GM04503 (cell line): ENCODE measurements at places on chromosomes 1 and 21.

DNA sequence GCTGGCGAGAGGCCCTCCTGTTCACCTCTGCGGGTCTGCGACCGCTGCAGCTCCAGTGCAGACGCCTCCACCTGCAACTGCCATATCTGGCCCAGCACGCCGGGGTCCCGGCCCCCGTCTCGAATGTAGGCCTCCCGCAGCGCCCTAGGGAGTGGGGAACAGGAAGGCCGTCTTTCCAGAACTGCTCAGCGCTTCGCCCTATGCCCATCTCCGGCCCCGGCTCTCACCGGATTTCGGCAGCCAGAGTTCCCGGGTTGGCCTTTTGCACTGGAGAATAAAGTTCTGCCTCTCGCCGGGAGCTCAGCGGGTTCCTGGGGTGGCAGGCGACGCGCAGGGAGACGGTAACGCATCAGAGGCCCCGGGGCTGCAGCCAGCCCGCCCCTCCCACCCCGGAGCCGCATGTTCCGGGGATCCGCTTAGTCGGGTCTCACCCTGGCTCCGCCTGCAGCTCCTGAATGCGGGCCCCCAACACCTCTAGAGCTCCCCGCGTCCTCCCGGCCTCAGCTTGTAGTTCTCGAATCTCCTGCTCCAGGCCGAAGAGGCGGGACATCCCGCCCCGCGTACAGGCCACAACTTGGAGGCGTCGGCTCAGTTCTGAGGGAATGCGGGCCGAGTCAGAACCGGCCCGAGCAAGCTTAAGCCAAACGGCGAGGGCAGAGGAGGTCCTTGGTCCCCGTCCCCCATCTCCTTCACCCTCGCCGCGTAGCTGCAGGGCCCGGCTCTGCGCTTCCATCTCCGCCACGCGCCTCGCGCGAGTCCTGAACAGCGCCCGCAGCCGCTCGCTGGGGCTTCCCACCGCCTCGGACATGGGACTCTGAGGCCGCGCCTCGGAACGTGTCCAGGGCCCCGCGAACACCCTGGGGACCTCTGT is 1.1 kb downstream of the CCDC17 start:
- DNase-seq, result no peak

DNA sequence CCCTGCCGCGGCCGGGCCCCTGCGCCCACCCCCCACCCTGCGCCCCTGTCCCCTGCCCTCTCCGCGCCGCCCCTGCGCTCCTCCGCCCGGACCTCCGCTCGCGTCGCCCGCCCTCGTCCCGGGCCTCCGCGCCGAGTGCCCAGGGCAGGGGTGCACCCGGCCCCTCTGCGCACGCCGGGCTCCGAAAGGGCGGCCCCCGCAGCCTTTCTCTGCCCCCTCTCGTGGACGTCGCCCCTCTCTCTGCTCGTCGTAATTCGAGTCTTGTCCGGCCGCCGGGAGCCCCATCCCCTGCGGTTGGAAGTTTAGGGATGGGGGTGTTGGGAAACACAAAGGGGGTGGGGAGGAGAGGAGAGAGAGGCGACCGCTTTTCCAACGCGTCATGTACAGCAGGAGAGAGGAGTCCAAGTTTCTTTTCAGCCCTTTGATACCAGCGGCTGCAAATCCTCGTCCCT is 407 bp downstream of the GALNT2 start:
- DNase-seq, result no peak

DNA sequence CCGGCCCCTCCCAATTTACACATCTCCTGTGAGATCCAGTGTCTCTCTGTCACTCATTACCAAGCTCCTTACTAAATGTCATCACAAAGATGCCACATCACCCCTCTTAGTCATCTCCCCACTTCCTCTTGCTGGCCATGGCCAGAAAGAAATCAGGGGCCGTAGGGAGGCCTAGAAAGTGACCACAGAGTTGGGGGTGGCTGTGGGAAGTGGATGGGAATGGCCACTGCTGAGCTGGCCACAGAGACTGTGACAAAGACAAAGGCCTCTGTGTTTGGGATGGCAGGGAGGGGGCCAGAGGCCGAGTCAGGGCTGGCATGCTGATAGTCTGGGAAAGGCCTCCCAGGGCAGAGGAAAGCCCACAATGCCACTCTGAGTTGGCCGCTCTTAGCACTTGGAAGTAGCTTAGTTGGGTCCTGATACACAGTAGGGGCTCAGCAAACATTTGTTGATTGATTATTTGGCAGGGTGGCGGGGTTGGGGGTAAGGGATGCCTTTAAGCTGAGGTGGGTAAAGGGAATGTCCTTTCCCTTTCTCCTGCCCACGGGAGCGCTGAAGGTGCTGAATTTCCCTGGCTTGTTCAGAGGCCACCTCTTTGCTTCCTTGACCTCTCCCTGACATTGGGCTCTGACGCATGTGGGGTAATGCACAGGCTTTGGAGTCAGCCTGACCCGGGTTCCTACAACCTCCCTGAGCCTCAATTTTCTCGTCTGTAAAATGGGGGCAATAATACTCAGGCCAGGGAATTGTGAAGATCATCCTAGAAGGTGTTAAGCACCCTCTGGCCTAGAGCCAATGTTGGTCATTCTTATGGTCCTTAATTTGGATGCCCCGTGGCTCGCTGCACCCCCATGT is 13.2 kb downstream of the NAV1 start:
- DNase-seq, result peak; percentile 87

- no peak for DNase-seq
Observed at GRCh38 chr1:35564037-35564883, 6.7 kb downstream of the NCDN start.

GRCh38 chr1:119007670-119008482 is 19.7 kb upstream of the TBX15 start:
- DNase-seq, result no peak

DNA sequence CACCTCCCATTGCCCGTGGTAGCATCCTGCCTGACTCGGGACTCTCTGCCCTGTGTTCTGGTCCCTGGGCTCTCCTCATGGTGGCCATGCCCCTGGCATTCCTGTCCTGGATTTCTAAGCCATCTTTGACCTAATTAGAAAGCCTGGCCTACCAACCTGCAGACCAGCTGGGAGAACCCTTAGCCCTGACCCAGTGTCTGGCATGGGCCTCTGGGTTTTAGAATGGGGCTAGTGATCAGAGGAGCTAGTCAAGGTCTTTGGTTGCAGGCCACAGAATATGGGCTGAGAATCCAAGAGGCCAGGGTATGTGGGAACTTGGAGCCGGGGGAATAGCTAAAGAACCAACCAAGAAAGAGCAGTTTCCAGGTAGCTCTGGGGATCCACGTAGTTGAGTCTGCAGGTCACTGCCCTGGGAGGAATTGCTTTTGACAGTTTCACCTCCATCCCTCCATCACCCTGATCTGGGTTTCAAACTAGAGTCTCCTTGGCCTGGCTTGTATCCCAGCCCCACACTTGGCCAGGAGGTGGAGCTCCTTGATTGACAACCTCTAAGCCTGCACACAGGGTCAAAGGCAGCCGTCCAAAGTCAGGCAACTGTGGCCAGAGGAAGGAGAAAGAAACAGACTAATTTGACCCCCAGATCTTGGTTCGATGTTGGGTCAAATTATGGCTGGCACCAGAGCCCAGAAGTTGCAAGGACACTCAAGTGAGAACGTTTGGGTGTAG is 54.7 kb upstream of the ABCG1 start:
- no peak for DNase-seq

- DNase-seq, result no peak
Observed at GRCh38 chr1:167720965-167721616, 691 bp upstream of the MPZL1 start.

GRCh38 chr1:117967477-117967876 is 37.9 kb downstream of the WDR3 start:
- peak; percentile 3 for DNase-seq

- no peak for DNase-seq
Observed at GRCh38 chr1:37478890-37479254, 4.5 kb downstream of the ZC3H12A start.

GRCh38 chr1:55214212-55214933 is 791 bp downstream of the USP24 start:
- no peak for DNase-seq

GRCh38 chr1:190679454-190679853 is 201.8 kb upstream of the BRINP3 start:
- DNase-seq, result no peak

GRCh38 chr1:167223144-167224103 is 2.7 kb downstream of the POU2F1 start:
- no peak for DNase-seq

DNA sequence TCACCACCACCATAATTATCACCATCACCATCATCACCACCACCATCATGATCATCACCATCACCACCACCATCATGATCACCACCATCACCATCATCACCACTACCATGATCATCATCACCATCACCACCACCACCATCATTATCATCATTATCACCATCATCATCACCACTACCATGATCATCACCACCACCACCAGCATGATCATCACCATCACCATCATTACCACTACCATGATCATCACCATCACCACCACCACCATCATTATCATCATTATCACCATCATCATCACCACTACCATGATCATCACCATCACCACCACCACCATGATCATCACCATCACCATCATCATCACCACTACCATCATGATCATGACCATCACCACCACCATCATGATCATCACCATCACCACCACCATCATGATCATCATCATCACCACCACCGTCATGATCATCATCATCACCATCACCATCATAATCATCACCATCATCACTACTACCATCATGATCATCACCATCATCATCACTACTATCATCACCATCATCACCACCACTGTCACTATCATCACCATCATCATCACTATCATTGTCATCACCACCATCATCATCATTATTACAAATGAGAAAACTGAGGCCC is 60.2 kb downstream of the TRABD2B start:
- no peak for DNase-seq

GRCh38 chr1:4066860-4067599 is 167.0 kb upstream of the C1orf174 start:
- DNase-seq, result no peak

DNA sequence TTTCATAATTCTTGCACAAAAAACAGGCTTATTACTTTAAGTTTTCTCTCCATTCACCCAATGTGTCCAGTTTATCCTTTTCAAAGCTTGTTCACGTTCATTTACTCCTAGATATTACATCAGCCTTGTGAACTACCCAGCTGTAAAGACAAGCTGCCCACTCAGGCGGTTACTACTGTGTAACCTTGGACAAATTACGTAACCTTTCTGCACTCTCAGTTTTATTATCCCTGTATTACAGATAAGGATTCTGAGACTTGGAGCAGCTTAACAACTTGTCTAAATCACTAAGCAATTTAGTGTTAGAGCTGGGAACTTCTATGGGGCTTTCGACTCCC is 20.5 kb upstream of the LPAR3 start:
- DNase-seq, result no peak

DNA sequence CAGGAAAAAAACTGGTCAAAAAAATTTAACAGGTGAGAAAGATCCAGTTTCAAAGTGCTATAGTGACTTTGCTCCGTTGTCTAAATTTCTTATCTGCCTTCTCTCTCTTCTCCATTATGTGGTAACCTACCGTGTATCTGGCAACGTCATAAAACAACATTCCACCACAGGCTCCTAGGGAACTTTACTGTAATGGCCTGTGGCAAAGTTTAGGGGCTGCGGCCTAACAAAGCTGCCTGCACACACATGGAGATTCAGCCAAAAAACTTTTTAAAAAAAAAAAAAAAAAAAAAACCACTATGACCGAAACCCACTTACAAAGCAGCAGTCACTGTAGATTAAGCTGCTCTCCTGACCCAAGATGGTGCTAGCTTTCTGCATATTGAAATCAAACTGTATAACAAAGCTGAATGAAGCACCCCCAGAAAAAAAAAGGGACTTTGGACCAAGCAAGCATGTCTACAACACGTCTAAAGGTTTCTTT is 202.6 kb downstream of the SLC45A1 start:
- DNase-seq, result no peak

DNA sequence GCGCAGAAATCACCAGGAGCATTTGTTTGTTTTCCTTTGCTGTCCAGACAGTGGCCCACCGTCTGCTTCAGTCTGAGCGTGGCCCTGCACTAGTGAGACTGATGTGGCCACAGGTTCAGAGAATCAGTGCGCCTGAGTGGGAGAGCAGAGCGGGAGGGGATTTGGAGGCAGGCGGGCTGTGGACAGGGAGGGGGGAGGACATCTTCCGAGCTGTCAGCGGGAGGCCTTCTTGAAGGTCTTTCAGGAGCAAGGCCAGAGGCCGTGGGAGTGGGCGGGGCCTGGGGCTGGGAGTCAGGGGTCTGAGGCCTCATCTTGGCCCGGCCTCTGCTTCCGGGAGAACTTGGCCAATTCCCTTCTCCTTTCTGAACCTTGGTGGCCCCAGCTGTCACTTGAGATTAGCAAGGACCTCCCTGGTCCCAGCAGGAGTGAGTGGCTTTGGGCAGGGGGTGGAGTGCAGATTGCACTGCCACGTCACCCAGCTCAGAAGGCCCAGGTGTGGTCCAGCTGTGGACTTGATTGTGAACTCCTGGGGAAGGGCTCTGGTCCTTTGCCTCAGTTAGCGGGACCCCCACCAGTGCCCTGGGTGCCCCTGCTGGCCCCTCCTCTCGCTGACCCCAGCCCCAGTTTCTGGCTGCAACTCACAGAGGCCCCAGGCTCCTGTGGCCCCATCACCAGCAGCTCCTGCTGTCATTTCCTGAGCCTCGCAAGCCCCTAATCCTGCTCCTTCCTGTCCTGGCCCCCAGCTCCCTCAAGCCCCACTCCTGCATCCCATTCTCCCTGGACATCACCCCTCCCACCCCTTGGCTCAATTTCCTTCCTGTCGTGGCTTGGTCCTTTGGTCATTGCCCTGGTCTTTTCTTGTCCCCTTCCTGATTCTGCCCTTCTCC is 8.4 kb downstream of the TNFRSF1B start:
- DNase-seq, result no peak
